ENCODE measurements at places on chromosomes 5 and 9.

DNA sequence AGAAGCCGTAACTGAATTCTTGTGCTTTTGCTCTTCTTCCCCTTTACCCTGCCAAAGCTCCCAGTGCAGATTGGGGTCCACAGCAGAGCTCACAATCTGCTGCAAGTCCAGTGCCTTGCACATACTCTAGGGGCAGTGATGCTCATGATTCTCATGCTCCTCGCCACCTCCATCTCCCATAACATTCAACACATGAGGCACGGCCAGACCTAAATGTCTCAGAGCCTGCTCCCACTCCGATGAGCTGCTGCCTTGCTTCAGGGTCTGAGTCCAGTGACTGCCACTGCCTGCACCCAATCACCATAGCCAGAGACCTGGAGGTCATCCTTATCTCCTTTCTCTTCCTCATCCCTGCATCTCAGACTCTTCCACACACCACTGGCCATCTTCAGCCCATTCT, 10.5 kb downstream of the CSF1R start:
- DNase-seq, result no peak

DNA sequence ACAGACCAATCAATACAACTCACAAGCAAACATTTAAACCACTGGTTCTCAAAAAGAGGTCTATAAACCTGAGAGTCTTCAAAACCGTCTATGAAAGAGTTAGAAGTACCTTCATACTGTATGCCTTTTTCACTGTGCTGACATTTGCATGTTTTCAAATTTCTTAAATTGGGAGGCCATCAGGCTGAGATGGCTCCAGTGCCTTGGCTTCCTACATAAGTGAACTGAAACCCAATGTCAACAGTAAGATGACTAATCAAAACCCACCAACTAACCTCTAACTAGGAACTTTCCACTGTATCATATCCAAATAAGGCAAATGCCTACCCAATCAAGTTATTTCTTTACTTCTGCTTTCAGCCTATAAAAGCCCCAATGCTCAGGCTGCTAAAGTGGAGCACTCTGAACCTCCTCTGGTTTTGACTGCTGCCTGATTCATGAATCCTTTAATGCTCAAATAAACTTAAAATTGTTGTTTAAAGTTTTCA, 35.1 kb downstream of the FAM13B start:
- no peak for DNase-seq

- no peak for DNase-seq
Observed at GRCh38 chr9:136173648-136174290, 31.2 kb downstream of the LHX3 start.

- no peak for DNase-seq
Observed at GRCh38 chr9:114271556-114272510, 51.1 kb upstream of the ORM1 start.

- no peak for DNase-seq
Observed at GRCh38 chr5:10467281-10468198, 25.9 kb downstream of the ROPN1L start.

- DNase-seq, result no peak
Observed at GRCh38 chr9:101858026-101858425, 119.6 kb upstream of the GRIN3A start.
